Upper lobe of left lung (tissue), 6 donors: ENCODE measurements at places on chromosomes 5 and 9.

GRCh38 chr5:131433109-131433508 lies 169.3 kb downstream of the CDC42SE2 start:
- no peak for DNase-seq

DNA sequence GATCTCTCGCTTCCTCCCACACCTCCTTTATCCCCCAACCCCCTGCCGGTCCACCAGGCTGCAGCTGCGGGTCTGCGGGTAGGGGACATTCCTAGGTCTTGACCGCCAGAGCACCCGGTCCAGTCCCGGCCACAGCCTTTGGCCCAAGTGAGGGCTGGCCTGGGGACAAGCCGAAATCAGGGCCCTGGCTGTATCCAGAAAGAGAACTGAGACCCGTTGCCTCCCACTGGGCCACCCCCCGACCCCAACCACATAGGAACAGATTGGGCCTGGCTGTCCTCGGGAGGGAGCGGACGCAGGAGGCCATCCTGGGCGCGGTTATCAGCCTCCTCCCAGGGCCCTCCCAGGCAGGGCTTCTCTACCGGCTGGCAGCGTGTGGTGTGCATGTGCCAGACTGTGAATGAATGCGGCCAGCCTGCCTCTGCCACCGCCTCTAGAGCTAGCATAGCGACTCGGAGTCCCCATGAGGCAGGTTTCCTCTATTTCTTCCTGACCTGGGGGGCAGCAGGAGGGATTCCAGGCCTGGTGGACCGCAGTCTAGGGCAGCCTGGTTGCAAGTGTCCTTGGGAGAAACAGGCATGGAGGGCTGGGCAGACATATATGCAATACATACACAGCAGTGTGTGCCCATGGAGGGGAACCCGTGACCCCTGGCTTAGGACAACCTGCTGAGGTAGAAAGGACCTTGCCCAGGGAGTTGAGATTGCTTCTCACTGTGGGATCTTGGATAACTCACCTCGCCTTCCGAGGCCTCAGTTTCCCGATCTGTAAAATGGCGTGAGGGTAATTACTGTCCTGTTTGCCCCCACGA lies 1.2 kb downstream of the N4BP3 start:
- no peak for DNase-seq

DNA sequence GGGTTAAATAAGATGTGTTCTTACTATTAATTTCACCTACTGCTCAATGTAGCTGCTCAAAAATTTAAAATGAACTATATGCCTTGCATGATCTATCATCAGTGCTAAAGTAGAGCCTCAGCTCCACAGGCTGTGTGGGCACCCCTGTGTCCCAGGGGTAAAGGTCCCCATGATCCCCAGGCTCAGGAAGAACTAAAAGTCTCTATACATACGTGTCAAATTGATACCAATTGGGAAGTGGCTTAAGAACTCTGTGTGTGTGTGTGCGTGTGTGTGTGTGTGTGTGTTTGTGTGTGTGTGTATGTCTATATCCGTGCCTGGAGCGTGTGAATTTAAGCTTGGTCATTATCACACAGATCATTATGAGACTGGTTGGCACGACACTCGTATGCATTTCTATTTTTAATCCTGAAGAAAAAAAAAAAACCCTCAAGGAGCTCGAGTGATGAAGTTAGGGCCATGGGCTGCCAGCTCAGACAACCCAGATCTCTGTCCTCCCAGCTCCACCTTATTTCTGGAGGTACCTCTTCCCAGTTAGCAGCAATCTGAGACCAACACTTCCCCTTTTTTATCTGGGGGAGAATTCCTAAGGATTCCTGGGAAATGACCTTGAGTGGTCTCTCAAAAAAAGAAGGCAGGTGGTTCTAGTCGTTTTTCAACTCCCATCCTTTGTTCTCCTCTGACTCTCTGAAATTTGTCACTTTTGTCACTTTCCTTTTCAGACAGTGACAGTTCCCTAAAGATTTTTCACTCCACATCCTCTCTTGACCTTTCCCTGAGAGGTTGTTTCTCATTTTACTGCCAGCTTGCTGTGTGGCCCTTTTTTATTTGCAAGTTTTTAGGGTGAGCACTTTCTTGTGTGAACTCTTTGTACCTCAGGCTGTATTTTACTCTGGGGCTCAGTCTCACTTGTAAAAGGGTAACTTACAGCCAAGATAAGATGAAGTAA lies 45.7 kb upstream of the CTXN3 start:
- DNase-seq, result no peak

DNA sequence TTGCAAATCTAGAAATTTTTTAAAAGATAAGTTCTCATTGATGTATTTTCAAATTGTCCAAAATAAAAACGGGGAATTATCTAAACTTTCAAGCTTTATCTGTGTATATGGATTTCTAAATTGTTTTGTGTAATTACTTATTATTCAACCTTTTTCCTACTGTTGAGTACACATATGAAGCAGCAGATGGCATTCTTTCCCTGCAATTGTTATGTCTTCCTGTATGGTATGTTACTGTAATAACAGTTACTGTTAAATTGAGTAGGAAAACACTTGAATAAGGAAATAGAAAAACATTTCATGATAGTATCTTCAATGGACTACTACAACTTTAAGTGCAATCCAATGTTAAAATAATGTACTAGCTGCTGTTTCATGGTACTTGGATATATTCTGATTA lies 124.8 kb downstream of the RANBP17 start:
- DNase-seq, result no peak

DNA sequence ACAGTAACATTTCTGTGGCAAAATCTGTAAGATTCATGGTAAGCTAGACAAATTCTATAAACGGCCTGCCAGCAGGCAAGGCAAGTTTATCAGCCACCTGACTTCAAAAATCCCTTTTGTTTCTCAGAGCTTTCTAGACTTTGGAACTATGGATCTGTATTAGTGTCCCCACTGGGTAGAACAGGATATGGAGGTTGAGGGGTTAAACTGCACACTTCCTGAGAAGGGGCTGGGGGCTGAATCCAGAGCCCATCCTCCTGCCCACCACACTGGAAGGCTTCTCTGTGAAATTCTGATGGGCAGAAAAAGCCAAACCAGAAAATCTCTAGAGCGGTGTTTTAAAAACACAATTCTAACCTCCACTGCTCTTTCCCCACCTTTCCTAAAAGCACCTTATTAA lies 128.7 kb downstream of the ENTREP1 start:
- no peak for DNase-seq

DNA sequence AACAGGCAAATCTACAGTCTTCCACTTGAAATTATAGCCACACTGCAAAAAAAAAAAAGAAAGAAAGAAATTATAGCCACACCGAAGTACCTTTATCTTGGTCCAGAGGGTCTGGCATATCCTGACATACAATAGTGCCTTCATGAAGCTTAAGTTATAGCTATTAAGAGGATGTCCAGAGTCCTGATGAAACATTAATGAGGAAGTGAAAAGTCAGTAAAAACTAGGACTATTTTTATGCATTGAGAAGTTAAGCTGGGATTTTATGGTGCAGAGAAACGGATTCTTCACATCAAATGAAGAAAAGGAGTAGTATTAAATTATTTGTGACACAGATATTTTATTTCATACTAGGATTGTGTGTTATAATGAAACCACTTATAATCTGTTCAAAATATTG lies 123.9 kb downstream of the SV2C start:
- no peak for DNase-seq

DNA sequence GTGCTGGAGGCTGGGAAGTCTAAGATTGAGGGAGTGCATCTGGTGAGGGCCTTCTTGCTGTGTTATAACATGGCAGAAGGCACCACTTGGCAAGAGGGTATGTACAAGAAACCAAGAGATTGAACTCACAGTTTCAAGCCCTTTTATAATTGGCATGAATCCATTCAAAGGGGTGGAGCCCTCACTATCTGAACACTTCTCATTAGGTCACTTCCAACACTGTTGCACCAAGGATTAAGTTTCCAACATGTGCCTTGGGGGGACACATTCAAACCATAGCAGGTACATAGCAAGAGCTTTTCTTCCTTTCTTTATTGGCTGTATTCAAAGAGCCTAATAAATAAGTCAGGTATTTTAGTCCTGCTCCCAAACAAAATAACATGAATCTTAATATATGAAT lies 62.7 kb downstream of the PRELID2 start:
- DNase-seq, result no peak

- no peak for DNase-seq
Measured at GRCh38 chr5:126108470-126108869, 314.7 kb upstream of the GRAMD2B start.

GRCh38 chr5:173984218-173984617 lies 4.8 kb upstream of the C5orf47 start:
- no peak for DNase-seq

- no peak for DNase-seq
Measured at GRCh38 chr9:21708856-21709255, 93.6 kb upstream of the MTAP start.

GRCh38 chr5:1057485-1058082 lies 49.0 kb downstream of the NKD2 start:
- DNase-seq, result no peak

GRCh38 chr9:121443981-121444380 lies 55.7 kb downstream of the GGTA1 start:
- no peak for DNase-seq

DNA sequence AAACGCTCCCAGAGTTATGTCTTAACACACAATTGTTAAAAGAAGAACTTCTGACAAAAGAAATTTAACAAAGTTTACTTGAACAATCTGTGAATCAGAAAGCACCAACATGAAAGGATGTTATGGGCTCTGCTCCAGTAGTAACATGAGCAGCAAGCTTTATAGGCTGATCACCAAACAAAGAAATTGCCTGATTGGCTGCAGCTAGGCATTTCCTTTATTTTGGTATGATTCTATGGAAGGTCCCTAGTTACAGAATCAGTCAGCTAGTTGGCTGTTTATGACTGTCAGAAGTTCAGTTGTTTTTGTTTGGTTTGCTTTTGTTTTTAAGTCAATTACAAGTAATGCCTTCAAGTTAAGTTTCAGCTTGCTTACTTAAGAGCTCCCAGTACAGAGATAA lies 102.4 kb upstream of the SMC2 start:
- no peak for DNase-seq

DNA sequence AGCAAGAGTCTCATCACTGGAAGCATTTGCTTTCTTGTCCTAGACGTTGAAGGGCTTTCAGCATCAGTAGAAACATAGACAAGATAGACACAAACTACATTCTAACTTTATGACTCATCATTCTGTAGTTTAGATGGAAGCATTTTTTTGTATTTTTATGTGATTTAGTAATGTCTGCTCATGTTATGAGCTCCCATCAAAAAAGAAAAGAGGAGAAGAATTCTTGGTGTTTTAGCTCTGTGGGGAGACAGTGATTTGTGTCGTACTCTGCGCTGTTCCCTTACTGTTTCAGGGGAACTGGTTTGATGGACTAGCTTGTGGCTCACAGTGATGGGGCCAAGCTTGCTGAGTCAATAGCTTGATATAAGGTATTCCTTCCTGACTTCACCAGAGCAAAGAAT lies 159.2 kb upstream of the WWC1 start:
- DNase-seq, result no peak

DNA sequence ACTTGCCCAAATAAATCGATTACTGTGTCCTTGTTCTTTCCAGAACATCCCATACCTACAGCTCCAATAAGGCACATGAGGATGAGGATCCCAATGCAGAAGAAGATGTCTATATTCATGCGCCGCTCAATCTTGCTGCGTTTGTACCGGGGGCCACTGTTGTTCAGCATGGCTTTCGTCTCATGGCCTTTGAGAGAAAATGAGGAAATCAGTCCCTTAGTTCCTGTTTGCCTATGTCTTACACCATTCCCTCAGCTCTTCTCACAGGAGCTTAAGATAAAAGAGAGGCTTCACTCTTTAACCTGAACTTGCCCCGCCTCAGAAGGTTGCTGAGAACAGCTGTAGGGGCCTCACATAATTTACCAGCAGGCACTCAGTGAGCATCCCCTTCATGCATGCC lies 211.6 kb downstream of the ATP10B start:
- no peak for DNase-seq

DNA sequence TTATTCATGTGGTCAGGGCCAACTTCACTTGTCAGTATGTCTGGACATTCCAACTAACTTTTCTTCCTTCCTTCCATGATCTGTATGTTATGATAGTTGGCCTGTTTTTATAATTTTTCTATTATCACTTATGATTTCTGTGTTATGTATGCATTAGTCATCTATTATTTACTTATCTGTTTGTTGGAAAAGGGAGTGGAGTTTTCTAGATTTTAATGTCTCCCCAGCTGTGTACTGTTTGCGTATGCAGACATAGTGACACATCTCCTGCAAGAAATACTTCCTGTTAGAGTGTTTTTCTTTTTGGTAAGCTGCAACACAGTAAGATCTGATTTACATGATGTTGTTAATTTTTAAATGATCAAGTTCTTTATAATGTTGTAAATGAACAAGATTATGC lies 8.7 kb upstream of the INSYN2B start:
- DNase-seq, result no peak

DNA sequence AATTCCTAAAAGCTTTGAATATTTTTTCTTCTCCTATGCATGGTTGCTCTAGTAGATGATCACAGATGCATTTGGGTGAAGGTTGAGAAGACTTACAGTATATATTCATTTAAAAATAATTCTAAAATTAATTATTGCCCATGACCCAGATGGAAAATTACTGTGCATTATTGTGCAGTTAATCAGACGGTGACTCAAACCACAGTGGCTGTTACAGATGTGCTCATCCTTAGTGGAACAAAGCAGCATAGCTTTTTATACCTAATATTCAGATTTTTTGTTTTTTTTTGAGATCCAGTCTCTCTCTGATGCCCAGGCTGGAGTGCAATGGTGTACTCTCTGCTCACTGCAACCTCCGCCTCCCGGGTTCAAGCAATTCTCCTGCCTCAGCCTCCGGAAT lies 10.7 kb downstream of the OR2V1 start:
- no peak for DNase-seq

DNA sequence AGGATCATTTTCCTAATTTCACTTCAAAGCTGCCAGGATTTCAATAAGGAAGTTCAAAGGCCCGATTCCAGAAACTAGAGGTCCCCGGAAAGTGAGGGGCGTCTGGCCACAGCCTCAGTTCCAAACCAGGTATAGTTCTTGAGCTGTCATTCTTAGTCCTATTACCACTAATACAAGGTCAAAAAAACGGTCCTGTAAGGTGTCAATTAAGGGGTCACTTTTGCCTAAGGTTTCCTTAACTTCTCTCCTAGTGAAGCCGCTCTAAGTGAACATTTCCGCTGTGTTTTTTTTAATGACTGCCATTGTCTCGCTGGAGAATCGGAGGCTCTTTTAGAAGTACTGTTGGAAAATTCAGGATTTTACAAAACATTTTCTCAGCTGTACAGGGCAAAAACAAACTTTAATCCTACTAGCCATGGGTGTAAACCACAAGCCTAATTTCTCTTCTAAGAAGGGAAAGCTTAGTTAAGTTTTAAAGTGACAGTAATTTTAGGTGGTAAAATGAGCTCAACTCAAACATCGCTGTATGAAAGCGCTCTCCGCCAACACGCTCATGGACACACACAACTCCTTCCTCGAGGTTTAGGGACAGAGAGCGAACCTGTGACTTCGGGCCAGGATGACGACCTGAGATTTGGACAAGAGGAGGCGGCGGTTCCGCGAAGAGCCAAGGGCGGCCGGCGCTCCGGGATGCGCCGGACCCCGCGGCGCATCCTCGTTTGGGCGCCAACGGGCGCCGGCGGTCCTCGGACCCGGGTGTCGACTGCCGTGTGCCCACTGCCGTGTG lies 76.7 kb upstream of the IFNE start:
- no peak for DNase-seq

GRCh38 chr5:139670369-139671095 lies 22.4 kb downstream of the CXXC5 start:
- DNase-seq, result no peak

GRCh38 chr9:120863833-120864232 lies 13.2 kb downstream of the PHF19 start:
- DNase-seq, result no peak
